ENCODE measurements at places on chromosomes 7 and 10.
A peak's percentile ranks its signal among the peaks of the same experiment; 100 is the strongest.

DNA sequence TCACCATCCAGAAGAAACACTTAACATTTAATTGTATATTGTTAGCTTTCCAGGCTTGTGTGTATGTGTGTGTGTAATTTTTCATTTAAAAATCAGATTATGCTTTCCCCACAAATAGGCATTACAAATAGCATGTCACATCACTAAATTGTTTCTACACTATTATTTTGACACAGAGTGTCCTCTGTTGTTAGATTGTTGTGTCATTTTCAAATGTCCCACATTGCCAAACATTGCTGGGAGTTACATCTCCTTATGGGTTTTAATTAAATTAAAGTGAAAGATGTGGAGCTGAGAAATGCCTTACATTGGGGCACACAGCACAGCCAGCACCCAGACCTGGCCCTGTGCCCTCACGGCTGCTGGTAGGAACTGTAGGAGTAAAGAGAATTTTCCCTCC, 295.6 kb downstream of the ZEB1 start:
- no peak for DNase-seq

- DNase-seq = no peak
Observed at GRCh38 chr7:50697748-50698147, 84.9 kb downstream of the GRB10 start.

- peak; percentile 90 for DNase-seq
Observed at GRCh38 chr7:33904681-33905388, 504 bp upstream of the BMPER start.

- no peak for DNase-seq
Observed at GRCh38 chr7:99296471-99296870, 23.8 kb downstream of the MYH16 start.

DNA sequence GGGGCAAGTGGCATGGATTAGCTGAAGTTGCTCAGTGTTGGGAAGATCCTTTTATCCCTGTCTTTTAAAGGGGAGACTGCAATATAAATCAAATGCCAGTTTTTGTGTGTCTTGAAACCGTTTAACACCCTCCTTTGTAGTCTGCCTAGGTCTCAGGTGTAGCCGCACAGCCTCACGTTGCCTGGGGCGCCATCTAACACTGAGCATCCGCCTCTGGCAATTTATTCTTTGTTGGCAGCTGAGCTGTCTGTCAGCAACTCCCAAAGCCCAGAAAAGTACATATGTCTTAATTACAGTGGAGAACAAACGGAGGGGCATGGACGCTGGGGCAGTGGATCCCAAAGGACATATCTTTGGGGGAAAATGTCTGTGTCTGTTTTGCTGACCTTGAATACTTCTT, 254.7 kb downstream of the STK31 start:
- DNase-seq = peak; percentile 12

DNA sequence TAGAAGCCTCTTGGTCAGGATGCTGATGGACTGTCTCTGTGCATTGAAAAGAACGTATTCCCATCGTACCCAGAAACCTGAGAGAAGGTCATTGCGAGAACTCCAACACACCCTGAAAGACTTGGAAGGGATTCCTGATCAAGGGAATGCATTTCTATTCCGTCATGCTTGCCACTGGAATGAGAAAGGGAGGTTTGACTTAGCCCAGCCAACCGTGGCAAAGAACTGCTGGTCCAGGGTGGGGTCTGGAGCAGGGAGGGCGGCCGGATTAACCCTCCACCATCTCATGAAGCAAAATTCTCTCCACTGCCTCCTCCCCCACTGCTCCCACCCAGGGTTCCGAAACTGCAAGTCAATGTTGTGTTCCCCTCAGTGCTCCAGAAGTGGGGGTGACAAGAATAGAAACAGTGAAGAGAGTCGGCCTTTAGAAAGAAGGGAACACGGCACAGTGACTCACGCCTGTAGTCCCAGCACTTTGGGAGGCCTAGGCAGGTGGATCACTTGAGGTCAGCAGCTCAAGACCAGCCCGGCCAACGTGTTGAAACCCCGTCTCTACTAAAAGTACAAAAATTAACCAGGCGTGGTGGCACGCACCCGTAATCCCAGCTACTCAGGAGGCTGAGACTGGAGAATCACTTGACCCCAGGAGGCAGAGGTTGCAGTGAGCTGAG, 137.5 kb upstream of the MGMT start:
- no peak for DNase-seq

GRCh38 chr10:124522933-124523871, 61.6 kb downstream of the LHPP start:
- no peak for DNase-seq

DNA sequence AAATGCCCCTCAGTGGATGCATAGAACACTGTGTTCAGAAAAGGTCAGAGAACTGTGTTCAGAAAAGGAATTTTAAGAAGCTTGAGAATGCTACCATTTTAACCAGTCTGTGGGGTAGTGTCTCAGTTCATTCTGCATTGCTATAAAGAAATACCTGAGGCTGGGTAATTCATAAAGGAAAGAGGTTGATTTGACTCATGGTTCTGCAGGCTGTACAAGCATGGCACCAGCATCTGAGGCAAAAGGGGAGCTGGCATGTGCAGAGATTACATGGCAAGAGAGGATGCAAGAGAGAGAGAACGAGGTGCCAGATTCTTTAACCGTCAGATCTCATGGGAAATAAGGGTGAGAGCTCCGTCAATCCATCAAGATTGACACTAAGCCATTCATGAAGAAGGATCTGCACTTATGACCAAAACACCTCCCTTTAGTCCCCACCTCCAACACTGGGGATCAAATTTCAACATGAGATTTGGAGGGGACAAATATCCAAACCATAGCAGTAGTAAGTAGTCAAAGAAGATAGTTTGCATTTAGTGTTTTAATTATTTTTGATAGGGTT, 119.8 kb downstream of the FAM107B start:
- DNase-seq = no peak

- DNase-seq = peak; percentile 21
Observed at GRCh38 chr10:74432841-74433594, 282.0 kb downstream of the ADK start.

DNA sequence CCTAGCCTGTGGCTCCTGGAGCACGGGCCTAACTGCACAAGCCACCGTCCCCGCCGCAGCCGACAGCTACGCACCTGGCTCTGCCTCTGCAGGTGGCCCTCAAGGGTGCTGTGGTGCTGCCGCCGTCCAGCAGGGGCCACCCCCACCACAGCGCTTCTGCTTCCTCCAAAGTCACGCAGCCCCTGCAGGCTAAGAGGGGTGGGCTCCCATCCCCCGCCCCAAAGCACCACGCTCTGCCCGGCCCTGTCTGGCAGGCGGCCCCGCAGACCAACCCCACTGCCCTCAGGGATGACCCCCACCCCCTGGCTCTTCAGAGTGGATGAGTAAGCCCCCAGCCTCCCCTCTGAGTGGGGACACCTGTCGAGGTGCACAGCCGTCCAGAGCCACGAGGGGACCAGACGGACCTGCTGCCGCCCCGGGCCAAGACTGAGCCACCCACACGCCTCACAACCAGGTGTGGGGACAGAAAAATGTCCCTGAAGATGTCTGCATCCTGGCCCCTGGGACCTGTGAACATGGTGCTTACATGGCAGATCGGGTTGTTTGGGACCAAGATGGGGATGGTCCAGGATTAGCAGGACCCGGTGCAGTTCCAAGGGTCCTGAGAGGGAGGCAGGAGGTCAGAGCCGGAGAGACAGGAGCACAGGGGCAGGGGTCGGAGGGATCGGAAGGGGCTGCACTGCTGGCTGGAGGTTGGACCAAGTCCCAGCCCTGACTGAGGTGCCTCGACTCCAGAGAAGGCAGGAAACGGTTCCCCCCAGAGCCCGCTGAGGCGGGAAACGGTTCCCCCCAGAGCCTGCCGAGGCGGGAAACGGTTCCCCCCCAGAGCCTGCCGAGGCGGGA, 9.0 kb upstream of the ADAP1 start:
- no peak for DNase-seq

- no peak for DNase-seq
Observed at GRCh38 chr7:157397731-157398691, 61.2 kb downstream of the DNAJB6 start.

GRCh38 chr10:110036640-110037039, 28.9 kb downstream of the ADD3 start:
- no peak for DNase-seq

DNA sequence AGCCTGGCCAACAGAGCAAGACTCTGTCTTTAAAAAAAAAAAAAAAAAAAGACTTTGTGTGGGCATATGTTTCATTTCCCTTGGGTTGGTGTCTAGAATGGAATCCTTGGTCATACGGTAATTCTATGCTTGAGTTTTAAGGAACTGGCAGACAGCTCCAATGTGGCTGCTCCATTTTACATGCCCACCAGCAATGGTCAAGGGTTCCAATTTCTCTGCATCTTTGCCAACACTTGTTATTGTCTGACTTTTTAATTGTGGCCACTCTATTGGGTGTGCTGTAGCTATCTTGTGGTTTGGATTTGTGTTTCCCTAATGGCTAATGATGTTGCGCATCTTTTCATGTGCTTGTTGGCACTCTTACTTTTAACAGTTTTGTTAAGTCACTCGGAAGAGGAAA, 57.6 kb downstream of the BRI3 start:
- no peak for DNase-seq

DNA sequence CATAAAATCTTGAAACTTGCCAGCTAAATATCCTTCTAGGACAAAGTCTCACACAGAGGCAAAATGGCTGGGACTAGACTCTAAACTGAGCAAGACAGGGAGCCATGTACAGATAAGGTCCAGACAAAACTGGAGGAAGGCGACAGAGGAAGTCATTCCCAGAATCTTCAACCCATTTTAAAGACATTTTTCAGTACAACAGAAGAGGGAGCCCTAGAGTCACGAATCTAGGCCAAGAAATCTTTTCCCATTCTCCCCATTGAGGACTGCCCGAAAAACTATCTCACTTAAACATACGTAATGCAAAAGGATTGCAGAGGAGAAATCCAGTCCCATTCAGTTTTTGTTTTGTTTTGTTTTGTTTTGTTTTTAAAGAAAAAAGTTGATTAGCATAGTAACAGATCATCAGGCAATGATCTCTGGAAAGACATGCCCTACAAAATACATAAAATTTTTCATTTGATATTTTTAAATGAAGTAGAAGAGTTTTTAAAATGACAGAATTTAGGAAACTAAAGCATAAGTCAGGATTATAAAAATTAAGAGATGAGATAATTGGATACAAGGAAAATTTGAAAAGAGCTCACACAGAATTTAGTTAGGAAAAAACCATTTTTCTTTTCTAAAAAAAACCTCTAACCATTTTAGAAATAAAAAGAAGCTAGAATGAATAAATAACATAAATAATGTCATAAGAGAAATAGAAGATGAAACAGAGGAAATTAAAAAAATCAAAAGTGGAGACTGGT, 16.9 kb upstream of the PRF1 start:
- no peak for DNase-seq

GRCh38 chr7:20785157-20786048, 1.3 kb downstream of the SP8 start:
- peak; percentile 68 for DNase-seq

All from retina (tissue), 1 donor.